Left kidney (tissue), 8 donors: ENCODE measurements at places on chromosomes 1 and 21. TPM values are rescaled to one million over a fixed set of nuclear protein-coding genes. Genes with fewer than 3 reads are reported as not detected.

Gene TTC22
- polyA plus RNA-seq = 7.3 TPM

DNA sequence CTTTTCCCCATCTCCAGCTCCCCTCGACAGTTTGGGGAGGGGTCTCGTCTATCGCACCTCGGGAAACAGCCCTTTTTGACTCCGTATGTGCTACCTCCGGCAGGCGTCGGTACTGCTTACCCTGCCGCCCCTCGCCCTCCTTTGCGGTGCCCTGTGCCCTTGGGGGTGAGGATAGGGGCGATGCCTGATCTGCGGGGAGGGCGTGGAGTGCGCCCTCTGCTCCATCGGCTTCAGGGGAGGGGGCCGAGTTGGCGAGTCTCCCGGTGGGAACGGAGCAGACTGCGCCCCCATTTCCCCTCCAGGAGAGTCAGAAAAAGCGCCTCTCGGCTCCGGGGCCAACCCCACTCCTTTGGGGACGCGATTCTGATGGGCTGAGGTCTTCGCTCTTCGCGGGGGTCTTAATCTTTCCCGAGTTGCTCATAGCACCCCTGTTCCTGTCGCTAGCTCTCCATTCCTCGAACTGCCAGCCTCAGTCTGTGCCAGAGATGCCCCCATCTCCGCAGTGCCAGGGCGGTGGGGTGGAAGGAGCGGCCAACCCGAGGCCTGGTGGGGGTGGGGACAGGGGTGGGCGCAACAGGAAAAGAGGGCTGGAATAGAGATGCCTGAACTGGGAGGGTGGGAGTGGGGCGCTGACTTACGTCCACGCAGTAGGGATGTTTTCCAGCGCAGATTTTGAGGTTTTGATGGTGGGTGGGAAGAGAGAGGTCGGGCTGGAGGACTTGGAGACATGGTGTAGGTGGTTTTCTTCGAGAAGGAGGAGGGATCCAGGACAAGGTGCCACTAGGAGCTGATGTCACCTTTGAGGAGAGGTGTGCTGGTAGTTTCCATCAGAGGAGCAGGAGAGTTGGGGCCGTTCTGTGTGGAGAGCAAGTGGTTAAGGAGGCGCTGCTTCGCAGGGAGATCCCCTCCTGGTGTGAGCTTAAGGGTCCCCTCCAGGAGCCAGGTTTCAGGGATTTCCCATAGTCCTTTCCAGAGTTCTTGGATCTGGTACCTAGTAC lies 674 bp downstream of the PPFIA4 start:
- DNase-seq = no peak

GRCh38 chr1:93692026-93692425 lies 10.4 kb upstream of the BCAR3 start:
- no peak for DNase-seq

DNA sequence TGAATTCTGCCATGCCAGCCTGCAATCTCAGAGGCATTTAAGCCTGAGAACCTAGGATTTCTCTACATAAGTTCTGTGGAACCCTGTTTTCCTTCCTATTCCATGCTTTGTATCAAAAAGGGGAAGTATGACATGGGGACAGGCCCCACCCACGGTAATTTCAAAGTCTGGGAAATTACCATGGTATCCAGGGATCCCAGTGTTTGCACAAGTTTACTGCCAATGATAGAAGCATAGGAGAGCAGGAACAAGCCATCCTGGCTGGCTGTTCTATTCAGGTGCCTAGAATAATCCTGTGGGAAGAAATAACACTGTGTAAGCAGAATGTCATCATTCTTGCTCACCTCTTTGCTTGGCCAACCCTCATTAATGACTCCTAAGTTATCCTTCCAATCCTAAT lies 53.8 kb upstream of the ATP1B1 start:
- no peak for DNase-seq

- DNase-seq = no peak
Measured at GRCh38 chr1:19723874-19724273, 59.2 kb downstream of the HTR6 start.

Gene YTHDF2
- 104 TPM for polyA plus RNA-seq

DNA sequence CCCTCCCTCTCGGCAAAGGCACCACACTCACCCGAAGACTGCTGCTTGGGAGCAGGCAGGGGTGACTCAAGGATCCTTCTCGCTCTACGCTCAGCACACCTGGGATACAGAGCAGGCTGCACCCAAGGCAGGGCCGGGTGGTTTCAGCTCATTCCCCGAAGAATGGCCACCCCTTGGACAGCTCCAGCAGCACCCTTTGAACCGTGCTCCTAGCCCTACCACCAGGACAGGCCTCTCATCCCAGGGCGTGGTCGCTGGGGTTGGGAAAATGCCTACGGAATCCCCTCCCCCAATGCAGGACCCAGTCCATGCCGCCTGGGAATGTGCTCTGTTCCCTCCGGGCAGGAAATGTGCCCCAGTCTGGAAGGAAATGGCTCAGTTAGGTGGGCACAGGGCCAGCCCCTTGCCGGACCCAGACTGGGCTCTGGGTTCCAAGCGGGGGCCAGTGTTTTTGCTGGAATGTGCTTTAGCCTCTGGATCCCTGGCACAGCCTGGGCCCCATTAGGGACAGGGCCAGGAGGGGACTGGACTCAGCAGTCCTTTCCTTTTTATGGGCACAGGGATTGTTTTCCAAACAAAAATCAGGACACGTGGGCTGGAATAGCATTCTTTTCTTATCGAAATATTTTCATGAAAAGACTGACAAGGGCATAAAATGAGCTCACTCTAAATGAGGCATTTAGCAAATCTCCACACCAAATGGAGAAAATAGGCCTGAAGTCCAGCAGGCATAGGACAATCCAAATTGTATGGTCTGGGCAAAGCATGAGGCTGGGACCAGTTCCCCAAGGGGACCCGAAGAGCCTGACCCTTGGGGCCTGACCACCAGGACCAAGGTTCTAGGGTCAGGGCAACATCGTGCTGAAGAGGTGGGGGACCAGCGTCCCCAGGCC lies 7.3 kb downstream of the TMEM82 start:
- no peak for DNase-seq

Gene CSMD2
- polyA plus RNA-seq = 1.2 TPM

Gene C1orf185
- polyA plus RNA-seq = not detected

Gene TSHB
- 0.40 TPM for polyA plus RNA-seq

GRCh38 chr1:76006234-76006633 lies 68.3 kb upstream of the ST6GALNAC3 start:
- DNase-seq = no peak

GRCh38 chr1:221664253-221664652 lies 77.6 kb downstream of the DUSP10 start:
- no peak for DNase-seq

Gene MROH7
- 14.8 TPM for polyA plus RNA-seq

DNA sequence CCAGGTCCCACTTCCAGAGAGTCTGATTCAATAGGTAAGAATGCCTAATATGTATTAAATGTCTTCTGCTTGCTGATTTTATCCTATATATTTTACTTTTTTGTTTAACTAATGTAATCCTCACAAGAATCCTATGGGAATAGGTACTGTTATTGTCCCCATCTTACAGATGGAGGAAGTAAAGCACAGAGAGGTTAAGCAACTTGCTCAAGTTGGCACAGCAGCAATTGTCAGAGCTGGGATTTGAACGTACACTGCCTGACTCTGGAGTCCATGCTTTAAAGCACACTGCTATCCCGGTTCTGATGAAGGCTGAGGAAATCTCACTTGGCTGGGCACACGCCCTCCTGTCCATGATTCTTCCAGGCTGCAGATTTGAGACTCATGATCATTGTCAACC lies 62.8 kb downstream of the IGSF21 start:
- DNase-seq = no peak

DNA sequence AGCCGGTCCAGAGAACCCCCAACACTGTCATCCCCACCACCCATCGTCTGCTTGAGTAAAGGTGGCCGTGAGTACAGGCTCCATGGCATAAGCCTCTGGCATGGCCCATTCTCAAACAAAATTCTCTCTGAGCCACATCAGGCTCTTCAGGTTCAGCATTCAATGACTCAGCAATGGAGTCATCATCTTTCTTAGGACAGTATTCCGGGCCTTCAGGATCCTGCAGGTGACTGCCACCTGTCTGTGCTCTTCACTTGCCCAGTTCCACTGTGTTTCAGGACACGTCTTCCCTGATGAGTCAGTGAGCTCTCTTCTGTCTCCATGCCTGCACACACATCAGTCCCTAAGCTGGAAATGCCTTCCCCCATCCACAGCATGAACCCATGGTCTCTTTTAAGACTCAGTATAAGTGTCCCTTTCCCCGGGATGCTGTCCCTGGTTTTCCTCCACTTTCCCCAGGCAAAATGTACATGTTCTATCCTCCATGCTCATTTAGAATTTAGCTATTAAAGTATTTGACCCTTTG lies 81.1 kb upstream of the FGGY start:
- no peak for DNase-seq

DNA sequence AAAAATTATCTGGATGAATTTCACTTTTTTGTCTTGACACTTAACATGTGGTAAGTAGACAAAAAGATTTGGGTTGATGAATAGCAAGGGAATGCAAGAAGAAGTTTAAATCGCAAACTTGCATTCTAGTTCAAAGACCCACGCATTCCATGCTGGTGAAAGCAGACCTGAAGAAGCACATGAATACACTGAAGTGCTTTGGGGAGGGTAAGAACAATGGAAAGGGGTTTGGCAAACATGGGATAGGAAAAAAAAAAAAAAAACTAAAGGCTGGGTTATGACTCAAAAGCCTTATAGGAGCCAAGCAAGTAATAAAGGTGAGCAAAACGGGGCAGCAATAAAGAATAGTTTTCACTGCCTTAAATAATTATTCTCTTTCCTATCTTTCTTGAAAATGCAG lies 450.2 kb downstream of the LMO4 start:
- DNase-seq = no peak

Gene ARHGEF16
- polyA plus RNA-seq = 17.6 TPM
